ENCODE measurements at places on chromosomes 2 and 18.

DNA sequence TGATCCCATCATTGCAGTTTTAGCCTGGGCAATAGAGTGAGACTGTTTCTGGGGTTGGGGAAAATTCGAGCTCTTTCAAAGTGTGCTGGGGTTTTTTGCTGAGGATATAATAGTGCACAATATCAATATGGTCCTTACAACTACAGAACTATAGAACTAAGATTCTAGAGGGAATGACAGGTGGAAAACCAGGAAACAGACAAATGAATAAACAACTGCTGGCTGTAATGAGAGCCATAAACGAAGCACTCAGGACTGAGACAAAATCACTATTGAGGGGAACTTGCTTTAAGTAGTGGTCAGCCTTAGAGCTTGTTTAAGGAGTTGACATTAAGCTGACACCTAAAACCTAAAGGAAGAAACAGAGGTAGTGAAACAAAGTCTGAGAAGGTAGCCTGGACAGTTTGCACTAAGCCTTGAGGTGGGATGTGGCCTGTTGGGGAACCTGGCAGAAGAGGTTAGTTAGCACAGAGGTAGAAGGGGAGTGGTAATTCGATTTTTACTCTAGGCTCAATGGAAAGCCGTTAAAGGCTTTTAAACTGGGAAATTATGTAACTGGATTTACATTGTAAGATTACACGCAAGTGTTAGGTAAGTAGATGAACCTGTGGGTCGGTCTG lies 33.8 kb downstream of the LCLAT1 start:
- DNase-seq = no peak

DNA sequence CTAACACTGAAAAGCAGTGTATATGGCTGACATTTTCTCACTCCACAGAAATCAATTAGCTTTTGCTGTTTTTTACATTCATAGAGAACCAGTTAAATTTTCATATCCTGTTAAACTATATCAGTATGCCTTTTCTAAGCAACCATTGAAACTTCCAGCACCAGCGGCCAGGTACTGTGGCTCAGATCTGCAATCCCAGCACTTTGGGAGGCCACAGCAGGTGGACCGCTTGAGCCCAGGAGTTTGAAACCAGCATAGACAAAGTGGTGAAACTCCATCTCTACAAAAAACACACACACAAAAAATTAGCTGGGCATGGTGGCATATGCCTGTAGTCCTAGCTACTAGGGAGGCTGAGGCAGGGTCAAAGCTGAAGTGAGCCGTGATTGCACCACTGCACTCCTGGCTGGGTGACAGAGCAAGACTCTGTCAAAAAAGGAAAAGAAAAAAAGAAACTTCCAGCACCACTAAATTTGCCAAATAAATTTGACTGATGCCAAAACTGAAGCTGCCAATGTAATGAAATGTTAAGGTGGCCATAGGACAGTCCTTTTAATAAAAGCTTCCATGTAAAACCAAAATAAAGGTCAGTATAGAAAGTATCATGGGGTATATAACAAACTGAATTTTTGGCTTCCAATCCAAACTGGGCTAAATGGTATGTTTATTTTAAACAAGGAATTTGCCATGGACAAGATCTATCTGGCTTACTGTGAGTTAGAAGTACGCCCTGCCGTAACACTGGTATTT lies 3.5 kb downstream of the SFT2D3 start:
- no peak for DNase-seq

DNA sequence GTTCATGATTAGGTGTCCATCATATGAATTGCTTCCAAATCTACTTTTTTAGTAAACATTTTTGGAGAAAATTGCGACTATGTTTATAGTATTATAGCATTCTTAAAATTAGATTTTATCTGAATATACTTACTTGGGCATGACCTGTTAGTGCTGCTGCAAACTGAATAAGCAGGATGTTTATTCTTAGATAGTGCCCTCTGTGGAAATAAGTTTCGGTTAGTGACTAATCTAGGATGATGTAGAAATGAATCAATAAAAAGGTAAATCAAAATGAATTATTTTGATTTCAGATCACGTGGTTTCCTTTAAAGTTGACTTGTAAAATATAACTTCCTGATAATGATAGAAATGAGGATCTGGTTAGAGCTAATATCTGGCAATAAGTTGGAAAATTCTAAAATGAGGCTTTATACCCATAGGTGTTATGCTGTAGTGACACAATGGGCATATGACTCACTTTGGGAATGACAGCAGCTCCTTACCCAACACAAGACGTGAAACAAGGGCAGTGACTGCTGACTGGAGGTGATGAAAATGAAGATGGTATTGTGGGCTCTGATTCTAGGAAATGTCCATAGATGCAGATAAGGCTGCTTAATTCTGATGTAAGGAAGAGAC lies 165.8 kb upstream of the TCF4 start:
- DNase-seq = no peak

DNA sequence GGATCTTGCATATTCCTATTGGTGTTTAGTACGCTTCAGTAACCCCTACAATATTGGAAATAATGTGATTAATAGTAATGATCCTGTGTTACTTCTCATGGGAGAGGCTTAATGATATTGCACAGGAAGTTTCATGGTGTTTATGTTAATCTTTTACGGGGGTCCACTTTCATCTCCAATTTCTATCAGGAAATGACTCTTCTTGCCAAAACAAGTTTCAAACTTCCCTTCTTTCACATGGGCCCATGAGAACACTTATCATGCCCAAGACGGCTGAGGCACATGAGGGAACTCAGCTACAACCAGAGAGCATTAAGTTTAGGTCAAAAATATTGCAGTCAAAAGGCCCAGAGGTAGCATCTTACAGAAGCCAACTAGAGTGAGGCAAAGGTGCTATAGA lies 7.6 kb downstream of the ERBB4 start:
- no peak for DNase-seq

DNA sequence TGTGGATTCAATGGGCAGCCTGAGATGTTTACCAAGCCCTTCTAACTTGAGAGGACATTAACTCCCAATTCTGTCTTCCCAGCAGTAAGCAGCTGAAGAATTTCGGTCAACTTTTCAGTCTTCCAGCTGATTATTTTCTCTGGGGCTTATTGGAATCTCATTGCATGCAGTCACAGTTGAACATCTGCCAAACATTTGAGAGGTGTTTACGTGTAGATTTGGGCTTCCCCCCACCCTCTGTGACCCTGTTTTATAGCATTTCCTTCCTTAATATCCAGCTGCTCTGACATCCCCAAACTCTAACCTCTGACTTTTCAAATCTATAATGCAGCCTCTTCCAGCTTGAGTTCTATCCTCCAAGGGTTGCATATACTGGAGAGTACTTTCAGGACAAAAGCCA lies 16.5 kb upstream of the VIT start:
- no peak for DNase-seq

DNA sequence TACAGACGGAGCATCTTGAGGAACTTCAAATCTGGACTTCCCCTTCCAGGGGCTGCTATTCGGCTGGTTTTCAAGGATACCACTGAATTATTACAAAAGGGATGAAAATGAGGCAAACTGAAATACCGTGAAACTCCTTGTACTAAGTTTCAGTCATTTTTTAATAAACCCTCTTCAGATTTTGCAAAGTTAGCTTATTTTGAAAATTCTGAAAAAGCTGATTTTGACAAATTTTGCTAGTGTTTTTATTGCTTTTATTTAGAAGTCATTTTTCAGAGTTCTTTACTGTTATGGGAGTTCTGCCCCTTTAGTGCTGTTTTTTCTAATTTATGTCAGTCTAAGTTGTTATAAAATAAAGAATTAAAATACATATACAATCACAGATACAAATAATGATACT lies 390.4 kb upstream of the VRK2 start:
- no peak for DNase-seq

DNA sequence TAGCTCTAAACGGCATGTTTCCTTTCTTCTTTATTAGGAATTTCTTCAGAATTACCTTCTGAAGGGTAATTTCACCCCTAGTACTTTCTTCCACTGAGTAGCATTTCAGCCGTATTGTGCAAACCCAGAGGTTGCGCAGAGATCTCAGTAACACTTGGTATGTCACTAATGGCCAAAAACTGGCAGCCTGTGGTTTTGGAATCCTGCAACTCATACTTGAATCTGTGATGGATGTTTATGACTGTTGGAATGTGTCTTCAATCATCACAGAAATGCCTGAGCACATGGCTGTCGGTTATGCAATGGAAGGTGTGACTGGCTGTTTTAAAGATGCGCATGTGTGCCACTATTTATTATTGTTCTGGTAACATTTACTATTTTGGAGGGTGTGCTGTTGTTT lies 100.0 kb downstream of the COLEC12 start:
- no peak for DNase-seq

GRCh38 chr18:41695441-41695840 lies 259.6 kb upstream of the PIK3C3 start:
- no peak for DNase-seq

DNA sequence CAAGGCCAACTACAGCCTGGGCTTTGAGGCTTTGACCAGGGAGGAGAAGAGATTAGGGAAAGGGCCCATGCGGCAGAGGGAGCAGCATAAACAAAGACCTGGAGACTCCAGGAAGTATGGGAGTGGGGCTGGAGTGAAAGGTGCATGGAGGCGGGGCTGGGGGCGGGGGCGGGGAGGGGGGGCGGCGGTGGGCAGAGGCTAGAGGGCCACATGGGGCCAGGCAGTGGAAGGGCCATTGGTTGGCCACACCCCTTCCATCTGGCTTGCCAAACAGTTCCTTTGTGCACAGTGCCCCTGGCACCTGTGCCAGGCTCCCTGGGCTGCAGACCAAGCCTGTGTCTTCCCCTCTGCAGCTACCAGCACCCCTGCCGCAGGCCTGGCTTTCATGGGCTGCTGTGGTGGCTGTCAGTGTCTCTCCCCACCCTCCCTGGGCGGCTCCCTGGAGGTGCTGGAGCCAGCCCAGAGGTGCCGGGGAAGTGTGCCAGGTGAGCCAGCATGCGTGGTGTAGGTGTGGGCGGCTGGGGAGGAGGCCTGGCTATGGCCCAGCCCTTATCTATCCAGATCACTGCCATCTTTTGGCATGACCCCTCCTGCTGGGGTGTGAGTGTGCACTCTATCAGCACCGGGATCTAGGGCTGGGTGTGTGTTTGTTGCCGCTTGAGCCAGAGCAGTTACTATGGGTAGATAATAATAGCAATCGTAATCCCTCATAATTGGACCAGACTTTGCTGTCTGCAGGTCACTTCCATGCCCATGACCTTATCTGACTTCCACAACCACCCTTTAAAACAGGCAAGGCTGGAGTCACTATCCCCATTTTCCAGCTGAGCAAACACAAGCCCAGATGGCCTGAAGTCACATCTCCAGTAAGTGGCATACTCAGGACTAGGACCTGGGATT lies 30.5 kb downstream of the DNMT3A start:
- DNase-seq = peak; percentile 97

DNA sequence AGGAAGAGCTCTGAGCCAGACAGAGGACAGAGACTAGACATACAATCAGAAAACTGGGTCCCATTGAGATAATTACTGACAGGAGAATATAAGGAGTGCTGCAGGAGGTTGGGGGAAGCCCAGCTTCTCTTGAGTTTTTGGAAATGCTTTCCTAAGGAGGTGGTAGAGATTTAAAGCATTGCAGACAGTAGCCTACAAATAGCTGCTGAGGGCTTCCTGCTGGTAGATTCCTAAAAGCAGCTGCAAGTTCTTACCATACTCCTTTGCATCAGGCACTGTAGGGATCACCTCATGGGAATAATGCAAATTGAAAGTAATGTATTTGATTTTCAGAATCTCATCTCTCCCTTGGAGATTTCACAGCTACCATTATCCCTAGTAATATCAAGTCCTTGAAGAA lies 902.6 kb upstream of the GCFC2 start:
- no peak for DNase-seq

GRCh38 chr2:239685556-239685955 lies 284.7 kb upstream of the HDAC4 start:
- DNase-seq = no peak

DNA sequence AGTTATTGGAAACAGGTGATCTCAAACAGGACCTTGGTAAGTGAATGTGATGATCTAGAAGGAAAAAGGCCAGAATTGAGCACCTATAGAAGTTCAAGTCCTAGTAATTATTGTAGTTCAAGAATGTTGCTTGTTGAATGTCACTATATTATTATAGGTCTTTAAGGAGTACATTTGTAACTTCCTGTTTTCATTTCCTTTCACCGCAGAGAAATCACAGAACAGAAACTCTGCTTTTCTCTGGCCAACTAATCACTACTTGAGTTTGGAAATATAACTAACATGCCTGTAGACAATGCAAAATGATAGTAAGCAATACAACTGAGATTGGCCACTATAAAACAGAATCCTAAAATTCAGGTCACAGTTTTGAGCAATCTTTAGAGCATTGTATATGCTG lies 61.8 kb upstream of the EFEMP1 start:
- DNase-seq = no peak

GRCh38 chr2:17540093-17540812 lies at the start of gene VSNL1:
VSNL1 (plus strand) TSS chr2:17540696; CDS start chr2:17592075, 51,379 bp downstream.
- DNase-seq = peak; percentile 92

- no peak for DNase-seq
These were observed 121.6 kb downstream of the SP100 start for GRCh38 chr2:230537531-230537976.

DNA sequence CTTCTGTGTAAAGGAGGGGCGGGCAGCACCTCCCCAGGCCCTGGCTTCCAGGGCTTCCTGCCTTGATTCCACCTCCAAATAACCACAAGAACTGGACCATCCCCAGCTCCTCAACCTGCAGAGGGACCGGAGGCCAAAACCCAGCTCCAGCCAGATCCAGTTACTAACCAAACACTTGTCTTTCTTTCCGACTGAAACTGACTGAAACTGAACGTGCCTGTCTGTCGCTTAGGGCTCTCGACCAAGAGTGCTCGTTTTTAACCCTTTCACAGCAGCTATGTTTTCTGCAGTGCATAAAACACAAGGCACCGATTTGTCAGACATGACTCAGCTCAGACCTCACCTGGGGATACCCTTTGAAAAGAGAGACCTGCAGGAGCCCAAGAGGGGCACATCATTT lies 249.9 kb upstream of the SIX2 start:
- no peak for DNase-seq

DNA sequence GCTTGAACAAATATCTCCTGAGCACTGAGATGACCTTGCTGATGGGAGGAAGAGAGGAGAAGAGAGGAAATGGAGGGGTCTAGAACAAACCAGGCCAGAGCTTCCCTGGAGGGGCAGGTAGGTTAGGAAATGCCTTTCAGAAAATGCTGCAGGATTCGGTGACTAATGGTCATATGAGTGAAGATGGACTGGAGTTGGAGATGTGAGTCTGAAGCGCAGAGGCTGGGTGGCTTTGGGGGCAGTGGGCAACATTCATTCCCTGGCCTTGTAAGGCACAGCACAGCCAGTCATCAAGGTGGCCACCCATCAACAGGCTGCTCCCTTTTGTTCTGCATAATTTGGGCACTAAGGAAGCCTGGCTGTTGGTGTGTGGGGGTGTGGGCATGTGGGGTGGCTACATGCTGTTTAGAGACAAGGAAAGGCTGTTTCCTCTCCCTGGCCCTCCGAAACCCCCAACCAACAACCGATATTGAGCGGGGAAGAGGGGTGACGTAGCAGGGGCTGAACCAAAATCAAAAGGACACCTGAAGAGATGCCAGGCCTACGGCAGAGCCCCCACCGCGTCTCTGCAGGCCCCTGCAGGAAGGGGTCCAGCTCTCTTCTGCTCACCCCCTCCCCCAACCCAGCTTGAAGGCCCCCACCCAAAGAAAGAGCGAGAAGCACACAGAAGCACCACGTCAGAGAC lies 1.5 kb downstream of the SLC30A3 start:
- DNase-seq = no peak

GRCh38 chr2:46984040-46984439 lies 68.4 kb upstream of the MCFD2 start:
- DNase-seq = no peak

GRCh38 chr2:130374587-130375290 lies 18.9 kb downstream of the PTPN18 start:
- no peak for DNase-seq

GRCh38 chr18:50456285-50456684 lies 81.4 kb downstream of the SKA1 start:
- no peak for DNase-seq

- no peak for DNase-seq
These were observed 118.6 kb upstream of the PGAP1 start for GRCh38 chr2:197045115-197045514.
